ENCODE measurements at places on chromosomes 2 and 18.

- no peak for DNase-seq
Observed at GRCh38 chr2:130917006-130917688, 80.4 kb downstream of the ARHGEF4 start.

DNA sequence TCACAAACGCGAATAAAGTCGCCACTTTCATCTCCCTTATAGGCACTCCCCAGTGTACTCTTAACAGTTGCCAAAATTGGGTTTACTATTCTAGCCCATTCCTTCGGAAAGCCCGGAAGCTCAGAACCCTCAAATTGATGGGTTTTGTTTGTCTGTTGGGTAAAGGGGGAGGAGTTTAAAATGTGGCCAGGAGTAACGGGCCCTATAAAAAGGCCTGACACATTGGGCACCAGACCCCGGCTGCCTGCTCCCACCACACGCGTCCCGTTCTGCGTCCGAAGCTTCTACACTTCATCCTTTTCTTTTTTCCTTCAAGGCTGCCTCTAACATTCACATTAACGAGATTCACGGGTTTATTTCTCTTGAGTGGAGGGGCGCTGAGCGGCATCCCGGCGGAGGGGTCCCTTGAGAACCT, 837 bp downstream of the NHEJ1 start:
- no peak for DNase-seq

- no peak for DNase-seq
Observed at GRCh38 chr18:29154758-29155725, 978.1 kb upstream of the CDH2 start.

DNA sequence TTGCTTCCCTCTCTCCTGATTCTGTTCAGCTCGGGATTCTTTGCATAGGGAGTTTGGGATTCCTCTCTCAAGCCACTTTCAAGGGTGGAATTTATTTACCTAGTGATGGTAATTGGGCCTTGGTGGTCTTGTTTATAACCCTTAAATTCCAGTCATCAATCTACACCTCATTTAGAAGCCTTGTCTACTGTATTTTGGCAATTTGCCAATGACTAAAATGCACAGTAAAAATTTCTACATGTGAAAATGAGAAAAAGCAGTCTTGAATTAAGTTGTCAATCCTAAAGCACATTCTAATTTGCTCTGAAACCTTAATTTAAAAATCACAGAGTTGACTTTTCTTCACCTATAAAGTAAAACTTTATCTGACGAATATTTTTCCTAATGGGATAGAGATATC, 749.2 kb upstream of the CRIM1 start:
- no peak for DNase-seq

DNA sequence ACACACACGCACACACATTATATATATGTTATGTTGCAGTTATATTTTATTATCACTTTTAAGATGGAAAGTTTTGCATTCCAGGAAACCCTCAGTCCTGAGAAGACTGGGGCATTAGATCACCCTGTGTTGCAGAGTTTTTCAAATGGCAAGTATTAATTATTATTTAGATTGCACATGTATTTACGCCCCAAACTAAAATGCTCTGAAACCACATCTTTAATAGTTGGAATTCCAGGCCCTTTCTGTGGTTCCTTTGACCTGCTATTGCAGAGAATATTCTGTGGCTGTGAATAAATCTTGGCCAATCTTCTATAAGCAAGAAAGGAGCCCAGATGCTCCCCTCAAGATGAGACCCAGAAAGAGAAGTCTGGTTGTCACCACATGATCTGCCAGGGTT, 427.0 kb upstream of the TNP1 start:
- no peak for DNase-seq

GRCh38 chr2:168601741-168602140, 145.7 kb downstream of the CERS6 start:
- no peak for DNase-seq

GRCh38 chr2:7053650-7054265, 136.5 kb downstream of the RNF144A start:
- DNase-seq, result no peak

- no peak for DNase-seq
Observed at GRCh38 chr2:147325990-147326389, 518.8 kb upstream of the ACVR2A start.

DNA sequence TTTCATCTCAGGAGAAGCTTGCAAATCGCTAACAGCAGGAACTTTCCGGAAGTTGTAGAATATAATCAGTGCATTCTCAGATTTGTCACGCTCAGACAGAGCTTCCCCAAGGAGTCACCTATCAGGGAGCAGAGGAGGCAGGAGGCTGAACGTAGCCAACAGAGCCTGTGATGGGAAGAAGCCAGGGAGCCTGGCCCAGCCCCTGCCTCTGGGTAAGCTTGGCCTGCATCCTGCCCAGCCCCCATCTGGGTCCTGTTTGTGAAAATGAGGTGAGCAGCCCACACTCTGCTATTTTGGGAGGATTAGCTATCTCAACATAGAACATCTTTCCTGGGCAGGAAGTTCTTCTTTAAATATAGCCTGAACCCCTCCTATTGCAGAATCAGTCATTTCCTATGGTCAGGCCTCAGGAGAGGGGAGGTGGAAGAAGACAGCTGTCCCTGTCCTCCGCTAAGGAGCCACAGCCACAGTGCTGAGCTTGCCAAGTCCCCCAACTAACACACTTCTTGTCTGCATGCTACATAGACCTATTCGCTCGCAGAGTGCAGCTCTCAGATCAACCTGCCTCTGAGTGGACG, 19.2 kb upstream of the PKDCC start:
- DNase-seq, result no peak

- no peak for DNase-seq
Observed at GRCh38 chr2:237833546-237833945, 25.9 kb upstream of the RAMP1 start.

DNA sequence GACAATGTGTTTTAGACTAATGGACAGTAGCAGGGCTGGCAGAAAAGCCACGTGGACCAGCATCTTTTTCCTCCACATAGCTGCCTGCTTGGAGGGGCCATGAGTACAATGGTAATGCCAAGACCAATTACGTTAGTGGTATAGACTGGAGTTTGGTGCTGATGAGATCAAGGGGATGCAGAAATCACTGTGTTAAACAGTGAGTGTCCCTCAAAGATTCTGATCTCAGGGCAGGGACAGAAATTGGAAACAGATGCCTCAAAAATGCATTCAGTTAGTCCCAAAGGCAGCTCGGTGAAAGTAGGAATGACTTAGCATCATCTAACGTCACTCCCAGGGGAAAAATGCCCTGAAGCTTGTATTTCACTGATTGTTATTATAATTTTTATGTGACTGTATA, 72.4 kb downstream of the SLC16A14 start:
- DNase-seq, result no peak

DNA sequence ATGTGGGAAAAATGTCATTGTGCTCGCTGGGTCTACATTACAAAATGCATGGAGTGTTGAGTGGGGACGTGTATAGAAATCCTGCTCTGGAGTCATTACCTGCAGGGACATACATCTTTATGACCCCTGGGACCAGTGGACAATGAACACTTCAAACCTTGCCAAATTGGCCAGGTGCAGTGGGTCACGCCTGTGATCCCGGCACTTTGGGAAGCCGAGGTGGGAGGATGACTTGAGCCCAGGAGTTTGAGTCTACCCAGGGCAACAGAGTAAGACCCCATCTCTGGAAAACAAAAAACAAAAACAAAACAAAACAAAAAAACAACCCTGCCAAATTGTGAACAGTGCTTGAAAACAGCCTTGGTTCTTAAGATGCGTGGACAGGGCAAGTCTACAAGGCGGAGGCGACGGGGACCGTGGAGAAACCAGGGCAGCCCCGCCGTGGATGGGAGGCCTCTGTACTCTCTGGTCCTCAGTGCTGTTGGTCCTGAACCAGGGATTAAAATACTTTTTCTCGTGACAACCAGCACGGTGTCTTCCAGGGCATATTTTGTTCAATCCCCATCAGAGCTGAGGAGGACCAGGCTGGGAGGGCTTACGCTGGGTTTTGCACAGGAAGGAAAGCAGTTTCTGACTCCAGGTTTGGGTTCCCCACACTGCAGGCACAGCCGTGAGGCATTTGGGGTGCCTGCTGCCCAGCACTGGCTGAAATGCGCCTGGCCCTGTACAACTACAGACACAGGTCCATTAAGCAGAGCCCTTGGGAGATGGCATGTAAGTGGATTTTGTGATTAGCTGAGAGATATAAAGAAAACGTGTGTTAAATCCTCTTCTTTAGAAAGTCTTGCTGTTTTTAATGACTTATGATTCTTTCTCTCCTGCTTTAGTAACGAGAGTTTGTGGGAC, 13.7 kb downstream of the COLEC11 start:
- no peak for DNase-seq
